ENCODE measurements at places on chromosomes 5 and 9.

DNA sequence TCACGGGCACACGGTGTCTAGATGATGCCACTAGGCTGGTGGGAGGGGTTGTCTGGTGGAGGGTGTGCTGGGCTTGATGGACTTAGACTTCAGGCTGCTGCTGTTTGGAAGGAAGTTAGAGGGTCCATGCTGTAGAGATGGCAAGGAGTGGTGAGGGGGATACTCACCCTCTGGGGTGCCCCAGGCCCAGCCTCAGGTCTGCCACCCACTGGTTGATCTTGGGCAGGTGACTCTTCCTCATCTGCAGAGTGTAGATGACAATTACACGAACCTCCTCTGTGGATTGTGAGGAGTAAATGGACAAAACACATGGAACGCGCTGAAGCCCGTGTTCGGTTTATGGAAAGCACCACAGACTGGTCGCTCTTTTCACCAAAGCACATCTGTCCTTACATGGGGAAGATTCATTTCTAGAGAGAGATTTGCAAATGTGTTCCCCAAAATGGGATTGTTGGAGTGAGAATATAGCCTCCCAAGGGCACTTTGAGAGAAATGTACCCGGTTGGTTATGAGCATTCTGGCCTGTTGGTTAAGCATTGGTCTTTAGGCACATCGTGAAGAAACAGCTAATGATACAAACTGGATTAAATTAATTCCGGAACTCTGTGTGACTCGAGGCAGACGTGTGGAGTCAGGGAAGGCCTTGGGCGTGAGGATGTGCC, 58.2 kb downstream of the ZNF618 start:
- no peak for DNase-seq

GRCh38 chr9:74498621-74499095, 1.5 kb downstream of the RORB start:
- no peak for DNase-seq

DNA sequence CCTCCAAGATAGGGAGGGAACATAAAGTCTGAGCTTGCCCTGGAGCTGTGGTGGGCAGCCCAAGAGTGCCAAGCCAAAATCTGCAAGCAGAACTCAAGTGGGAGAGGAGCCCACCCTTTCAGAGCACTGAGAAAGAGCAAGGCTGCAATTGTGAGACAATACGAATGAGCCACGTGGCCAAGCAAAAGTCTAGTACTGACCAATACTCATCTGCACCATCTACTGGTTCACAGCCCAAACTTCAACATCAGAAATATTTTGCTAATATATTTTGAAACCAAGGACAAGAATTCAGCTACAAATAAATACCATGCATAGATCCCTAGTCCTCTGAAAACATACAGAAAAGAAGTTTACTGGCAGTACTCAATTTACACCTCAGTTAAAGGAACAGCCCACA, 696.2 kb upstream of the COX7C start:
- no peak for DNase-seq

- no peak for DNase-seq
Observed at GRCh38 chr5:62137628-62138027, 168.4 kb upstream of the KIF2A start.

- DNase-seq: no peak
Observed at GRCh38 chr5:84383816-84384603, 670 bp downstream of the EDIL3 start.

GRCh38 chr9:89154218-89154617, 24.4 kb downstream of the SHC3 start:
- no peak for DNase-seq

DNA sequence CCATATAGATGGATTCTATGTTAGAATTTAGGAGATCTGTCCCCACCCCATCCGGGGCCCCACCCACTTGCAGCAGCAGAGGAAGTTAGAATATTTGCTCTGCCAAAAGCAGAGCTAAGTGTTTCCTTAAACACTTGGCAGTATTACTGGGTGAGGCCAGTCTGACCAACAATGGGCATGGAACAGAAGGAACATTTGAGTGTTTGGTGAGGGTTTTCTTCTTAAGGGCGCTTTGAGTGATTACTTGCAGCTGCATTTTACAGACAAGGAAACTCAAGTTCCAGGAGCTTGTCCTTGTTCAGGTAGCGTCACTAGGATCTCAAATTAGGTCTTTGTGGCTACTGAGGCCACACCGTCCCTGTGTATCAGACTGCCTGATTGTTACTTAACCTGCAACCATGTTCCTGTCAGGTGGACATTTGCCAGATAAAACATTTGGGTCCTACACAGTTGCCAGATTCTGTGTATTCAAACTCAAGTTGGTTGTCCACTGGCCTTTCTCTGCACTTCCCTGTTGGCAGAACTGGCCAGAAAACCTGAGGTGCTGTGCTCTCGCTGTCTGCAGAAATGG, 59.3 kb downstream of the SLC46A2 start:
- DNase-seq: no peak

DNA sequence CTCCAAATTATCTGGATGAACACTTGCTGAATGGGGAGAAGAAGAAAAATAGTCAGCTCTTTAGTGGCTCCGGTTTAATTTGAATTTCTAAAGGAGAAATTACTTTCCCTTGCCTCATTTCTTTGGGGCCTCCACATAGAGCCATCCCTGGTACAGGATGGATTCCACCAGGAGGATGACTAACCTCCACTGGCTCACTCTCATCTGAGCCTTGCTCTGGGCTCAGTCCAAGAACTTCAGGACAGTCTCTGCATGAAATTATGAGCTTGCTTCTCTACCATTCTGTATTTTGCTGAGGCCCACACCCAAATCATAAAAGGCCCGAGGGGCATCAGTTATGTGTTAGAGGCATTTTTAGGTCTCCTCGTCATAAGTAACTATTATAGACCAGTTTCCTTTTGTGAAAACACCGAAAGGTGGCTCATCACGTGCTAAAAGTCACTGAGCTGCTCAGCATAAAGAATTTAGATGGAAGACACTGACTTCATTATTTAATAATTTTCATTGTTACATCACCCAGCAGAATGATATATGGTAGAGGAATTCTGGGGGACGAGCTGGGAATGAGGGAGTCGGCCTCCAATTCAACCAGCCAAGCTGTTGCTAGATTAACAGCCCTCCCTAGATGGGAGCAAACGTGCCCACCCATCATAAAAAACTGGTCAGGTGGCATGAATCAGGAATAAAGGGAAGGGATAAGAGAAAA, 222.1 kb downstream of the TARS1 start:
- DNase-seq: no peak

DNA sequence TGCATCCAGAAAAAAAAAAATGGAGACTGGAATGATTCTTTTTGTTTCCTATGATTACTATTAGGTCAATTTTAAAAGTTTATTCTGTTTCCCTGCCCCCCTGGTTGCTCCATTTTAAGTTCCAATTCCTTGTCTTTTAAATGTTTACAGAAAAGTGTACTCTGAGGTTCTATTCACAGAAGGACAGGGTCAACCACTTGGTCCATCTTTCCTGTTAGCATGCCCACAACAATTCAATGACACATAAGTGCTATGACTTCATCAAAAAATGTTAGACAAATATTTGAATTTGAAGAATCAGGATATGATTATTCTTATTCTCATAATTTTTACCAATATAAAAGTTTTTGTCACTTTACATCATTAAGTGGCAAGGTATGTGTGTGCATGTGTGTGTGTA, 123.7 kb downstream of the PDE4D start:
- DNase-seq: no peak

DNA sequence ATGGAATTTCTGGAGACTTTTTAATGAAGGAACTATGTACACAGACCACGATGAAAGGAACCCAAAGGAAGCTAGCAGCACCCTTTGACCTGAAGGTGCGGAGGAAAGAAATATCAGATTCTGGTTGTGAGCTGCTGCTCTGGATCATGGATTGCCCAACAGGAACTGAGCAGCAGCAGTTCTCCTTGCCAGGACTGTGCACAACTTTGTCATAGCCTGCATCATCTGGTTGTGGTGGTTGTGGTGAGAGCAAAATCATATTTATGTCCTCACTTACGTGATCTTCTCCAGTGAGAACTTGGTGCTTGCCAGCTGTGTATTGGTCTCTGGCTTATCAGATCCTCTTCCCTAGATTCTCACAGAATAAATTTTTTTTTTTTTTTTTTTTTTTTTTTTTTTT, 70.7 kb upstream of the LPAR1 start:
- DNase-seq: no peak

GRCh38 chr9:131618071-131618479, 72.8 kb downstream of the PRRT1B start:
- no peak for DNase-seq

DNA sequence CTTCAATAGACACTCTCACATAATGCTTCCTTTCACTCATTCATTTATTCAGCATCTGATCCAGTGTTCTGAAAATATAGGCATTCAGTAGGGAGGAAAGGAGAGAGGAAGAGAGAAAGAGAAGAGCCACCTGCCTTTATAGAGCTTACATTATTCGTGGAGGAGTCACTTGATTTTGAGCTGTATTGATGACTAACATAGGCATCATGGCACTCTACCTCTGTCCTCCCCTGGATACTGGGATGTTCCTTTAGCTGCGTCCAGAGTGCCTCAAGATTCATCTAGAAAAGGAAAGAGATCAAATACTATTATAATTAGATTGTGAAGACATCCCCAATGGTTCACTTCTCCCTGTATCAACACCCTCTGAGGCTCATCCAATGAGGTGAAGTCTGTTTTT, 345.1 kb downstream of the SPATA31D1 start:
- DNase-seq: no peak

- DNase-seq: no peak
Observed at GRCh38 chr5:126100767-126101166, 322.4 kb upstream of the GRAMD2B start.

DNA sequence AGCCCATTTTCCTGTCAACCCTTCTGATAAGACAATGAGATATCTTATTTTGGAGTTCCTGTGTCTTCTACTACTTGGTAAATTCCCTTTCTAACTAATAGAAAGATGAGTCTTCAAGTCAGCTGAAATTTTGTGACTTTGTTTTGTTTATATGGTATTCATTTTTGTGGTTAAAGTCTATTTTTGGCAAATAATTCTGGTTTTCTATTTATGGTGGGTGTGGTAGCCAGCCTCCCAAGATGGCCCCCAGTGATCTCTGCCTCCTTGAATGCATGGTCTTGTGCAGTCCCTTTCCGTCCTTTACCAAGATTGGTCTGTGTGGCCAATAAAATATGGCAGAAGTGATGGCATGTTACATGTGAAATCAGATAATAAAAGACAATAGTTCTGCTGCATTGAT, 91.5 kb downstream of the NR3C1 start:
- no peak for DNase-seq

GRCh38 chr9:89812556-89813181, 207.9 kb downstream of the GADD45G start:
- no peak for DNase-seq

DNA sequence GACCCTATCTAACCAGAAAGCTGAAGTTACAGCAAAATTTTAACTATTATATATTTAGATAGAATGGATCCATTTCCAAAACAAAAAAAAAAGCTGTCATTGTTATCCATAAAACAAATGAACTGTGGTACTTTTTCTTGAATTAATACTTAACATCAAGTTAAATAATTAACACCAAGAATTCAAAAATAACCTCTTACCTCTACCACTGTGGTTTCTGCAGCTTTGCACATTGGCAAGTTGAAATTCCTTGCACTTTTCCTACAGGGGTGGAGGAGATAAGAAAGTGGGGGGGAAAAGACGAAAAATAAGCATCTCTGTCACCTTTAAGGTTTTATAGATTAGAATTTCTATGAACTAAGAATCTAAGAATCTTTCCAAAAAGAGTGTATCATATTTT, 30.0 kb downstream of the OXCT1 start:
- no peak for DNase-seq

DNA sequence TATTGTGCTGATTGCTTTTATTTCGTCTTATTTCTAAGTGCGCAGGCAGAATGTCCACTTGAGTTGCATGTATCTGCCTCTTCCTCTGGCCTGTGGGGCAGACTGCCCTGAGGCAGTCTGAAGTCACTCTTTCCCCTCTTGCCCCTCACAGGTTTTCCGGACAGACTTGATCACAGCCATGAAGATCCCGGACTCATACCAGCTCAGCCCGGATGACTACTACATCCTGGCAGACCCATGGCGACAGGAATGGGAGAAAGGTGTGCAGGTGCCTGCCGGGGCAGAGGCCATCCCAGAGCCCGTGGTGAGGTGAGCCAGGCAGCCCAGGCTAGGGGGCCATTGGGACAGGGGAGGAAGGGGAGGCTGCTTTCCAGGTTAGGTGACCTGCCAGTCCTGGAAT, 26.4 kb downstream of the JADE2 start:
- DNase-seq: no peak

GRCh38 chr5:78377718-78378105, 17.3 kb downstream of the SCAMP1 start:
- no peak for DNase-seq

- no peak for DNase-seq
Observed at GRCh38 chr5:78335976-78336375, 24.4 kb upstream of the SCAMP1 start.

DNA sequence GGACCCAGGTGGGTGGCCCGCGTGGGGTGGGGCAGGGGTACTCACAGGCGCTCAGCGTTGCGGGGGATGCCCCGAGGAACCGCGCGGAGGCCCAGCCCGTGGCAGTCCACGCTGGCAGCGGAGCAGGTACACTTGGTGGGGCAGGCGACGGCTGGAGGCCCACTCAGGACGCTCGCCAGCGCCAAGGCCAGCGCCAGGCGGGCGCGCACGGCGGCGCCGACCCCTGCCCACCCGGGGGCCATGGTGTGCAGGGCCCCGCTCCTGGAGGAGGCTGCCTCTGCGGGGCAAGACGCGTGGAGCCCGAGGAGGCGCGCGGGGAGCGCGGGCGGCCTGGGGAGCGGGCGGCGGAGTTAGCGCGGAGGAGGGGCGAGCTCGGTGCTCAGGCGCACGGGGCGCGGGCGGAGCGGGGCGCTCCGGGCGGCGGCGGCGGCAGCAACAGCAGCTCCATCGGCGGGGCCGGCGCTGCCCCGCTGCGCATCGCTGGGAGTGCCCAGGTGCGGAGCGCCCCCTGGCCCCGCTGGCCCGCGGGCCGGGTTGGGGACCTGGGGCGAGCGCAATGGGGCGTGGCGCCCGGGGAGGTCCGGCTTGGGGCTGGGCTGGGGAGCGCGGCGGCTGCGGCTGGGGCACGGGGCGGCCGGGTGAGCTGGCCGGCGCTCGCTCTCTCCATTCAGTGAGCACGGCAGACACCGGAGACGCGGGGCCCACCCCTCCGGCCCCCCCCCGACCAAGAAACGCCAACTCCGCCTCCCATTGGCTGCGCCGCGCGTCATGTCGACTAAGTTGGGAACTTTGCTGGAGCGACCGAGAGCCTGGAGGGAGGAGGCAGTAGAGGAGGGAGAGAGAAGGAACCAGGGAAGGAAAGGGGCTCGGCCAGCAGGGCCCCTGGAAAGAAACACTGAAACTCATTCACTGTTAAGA, at the start of gene SLIT3:
Gene SLIT3 (minus strand): TSS at position 672 of the 918 bp plus-strand sequence. CDS start 430 bp downstream, at position 242.
- DNase-seq: no peak
